ENCODE measurements at places on chromosomes 12 and 14. TPM values are rescaled to one million over a fixed set of nuclear protein-coding genes. Genes with fewer than 3 reads are reported as not detected.

Gene TMPRSS12
- not detected for total RNA-seq

Gene SDSL
- 9.4 TPM for total RNA-seq

GRCh38 chr14:33165926-33166289 lies 227.2 kb downstream of the NPAS3 start:
- DNase-seq, result no peak

DNA sequence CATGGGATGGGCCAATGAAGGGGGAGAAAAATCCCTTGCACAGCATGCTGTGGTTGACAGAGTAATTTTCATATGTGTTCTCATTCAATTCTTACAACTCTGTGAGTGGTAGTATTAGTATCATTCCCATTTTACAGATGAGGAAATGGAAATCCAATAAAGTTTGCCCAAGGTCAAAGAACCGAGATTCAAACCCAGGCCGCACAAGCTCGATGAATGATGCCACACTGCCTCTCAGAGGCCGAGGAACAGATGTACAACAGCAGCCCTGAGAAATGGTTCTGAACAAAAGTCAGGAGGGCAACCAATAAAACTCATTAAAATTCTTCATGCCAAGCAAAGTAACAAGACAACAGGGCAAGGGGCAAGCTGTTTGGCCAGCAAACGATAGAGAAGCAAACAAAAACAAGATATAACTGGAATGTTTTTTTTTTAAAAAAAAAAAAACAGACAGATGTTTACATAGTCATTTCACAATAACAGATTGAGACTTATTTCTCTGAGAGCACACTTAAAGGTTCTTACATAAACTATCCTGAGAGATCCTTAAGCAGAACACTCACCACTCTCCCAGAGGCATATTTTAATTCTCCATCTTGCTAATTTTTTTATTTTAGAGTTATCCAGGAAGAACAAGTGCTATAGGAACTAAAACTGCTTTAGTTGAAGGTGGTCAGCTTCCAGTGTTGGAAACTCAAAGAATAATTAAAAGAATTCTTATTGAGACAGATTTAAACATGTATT lies 85.8 kb downstream of the EXOC5 start:
- no peak for DNase-seq

DNA sequence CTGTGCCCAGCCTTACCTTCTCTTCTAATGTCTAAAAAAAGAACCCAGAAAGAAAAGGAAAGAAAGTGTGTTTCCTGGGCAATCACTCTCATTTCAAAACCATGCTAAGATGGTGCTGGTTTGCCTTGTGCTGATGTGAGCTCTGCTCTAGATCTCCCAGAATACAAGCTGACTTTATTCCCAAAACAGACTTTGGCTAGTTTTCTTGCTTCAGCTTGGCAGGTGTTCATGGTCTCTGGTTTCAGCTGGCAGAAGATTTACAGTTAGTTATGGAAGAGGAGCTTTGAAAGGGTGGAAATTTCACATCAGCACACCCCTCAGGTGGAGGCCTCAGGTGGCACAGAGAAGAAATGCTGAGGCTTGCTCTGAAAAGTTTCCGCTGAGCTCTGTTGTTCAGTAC lies 34.4 kb downstream of the PPP1R36 start:
- no peak for DNase-seq

DNA sequence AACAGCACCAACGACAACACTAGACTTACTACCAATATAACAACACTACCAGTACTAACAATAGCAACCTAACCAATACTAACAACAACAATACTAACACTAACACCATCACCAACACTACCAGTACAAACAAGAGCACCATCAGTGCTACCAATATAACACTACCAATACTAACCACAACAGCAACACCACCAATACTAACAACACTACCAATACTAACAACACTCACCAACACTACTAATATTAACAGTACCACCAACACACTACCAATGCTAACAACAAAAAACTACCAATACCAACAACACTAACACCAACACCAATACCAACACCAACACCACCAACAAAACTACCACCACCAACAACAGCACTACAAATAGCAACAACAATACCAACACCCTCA lies 25.1 kb downstream of the PTGER2 start:
- no peak for DNase-seq
